RWPE1 (cell line): ENCODE measurements at places on chromosomes 12 and 14.

- no peak for DNase-seq
Observed at GRCh38 chr12:16323010-16323409, 24.4 kb upstream of the MGST1 start.

DNA sequence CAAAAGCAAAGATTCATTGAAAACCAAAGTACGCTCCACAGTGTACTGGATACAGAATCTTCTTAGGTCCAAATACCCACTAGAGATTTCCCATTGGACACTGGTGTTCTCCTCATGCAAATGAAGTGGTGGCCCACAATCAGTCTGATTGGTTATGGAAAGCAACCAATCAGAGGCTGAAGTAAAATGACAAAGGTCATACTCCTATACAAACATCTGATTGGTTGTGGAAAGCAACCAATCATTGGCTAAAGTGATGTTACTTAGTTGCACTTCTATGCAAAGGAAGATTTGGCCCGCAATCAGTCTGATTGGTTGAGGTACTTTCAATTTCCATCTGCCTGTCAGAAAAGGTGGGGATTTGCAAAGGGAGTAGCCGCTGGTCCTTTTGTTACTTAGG lies 1.3 kb upstream of the WASHC3 start:
- no peak for DNase-seq

- no peak for DNase-seq
Observed at GRCh38 chr12:70960484-70960883, 39.9 kb upstream of the PTPRR start.

GRCh38 chr14:23449314-23449713 lies 13.9 kb upstream of the MYH7 start:
- DNase-seq = no peak

- DNase-seq = no peak
Observed at GRCh38 chr14:71675900-71676287, 256.3 kb upstream of the RGS6 start.

DNA sequence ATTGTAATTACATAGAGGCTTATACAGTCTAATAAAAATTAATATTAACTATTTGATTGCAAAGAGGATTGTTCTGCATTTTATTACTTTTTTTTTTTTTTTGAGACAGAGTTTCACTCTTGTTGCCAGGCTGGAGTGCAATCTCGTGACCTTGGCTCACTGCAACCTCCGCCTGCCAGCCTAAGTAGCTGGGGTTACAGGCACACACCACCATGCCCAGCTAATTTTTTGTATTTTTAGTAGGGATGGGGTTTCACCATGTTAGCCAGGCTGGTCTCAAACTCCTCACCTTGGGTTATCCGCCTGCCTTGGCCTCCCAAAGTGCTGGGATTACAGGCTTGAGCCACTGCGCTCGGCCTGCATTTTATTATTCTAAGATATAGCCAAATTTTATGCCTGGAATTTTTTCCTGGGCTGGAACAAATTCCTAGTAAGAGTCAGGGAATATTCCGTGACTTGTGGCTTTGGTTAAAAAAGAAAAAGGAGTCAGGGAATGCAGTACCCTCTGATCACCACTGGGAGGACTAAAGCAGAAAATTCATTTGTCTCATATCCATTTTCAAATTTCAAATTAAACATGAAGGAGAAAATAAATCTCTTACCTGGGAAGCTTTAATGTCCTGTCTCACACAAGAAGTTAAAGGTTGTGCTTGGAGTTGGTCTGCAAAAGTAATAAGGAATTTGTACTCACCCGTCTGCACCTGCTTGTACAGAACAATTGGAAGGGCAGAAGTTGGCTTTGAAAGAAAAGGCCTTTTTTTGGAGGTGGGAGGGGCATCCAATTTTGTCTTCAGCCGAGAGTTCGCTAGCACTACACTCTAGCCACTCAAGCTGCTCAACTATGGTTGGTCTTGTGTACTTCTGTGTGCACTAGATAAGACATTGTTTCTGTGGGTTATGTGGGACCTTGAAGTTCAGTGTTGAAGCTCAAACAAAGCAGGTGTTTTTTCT lies 8.7 kb downstream of the MARK3 start:
- DNase-seq = no peak

DNA sequence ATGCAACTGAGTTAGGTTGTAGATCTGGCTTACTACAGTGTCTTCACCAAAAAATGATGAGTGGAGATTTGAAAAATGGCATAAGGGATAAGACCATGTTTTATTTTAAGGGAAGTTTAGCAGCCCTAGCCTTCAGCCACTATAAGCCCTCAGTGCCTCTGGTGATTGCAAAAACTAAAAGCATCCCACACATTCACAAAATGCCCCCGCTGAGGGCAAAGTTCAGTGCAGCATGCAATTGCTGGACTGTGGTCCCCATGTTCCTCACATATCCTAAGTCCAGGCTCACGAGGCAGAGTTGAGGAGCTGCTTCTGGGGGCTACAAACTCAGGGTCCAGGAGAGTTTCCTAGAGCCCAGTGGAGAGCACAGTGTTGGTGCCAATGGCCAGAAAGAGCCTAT lies 29.6 kb upstream of the NCOR2 start:
- DNase-seq = no peak

GRCh38 chr12:126389220-126389841 lies 1324.1 kb downstream of the AACS start:
- peak; percentile 17 for DNase-seq

- DNase-seq = no peak
Observed at GRCh38 chr14:96264853-96265252, 8.8 kb downstream of the BDKRB1 start.

DNA sequence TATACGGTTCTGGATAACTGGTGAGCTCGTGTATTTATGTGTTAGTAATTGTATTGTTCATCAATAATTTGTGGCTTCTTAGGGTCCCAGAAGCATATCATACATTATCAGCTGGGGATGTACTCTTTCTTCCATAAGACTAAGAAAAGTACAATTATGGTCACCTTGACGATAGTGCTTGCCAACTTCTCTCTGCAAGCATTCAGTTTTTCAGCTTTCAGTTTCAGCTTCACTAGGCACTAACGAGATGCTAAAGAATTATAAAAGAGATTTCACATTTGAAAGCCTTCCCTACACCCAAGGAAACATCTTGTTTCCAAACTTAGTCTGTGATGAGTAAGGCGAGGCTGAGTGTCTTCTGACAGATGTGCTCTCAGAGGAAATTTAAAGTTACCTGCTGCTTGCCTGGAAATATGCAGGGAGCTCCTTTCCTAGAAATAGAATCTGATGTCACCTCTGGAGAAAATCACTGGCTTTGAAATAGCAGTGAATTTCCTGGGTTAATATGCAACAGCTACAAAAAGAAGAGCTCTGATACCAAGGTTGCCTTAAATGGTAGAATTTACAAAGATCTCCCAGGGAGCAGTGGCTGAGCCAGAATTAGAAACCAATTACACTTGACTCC lies 1419.9 kb upstream of the TMEM132C start:
- DNase-seq = no peak

GRCh38 chr14:43591776-43592175 lies 915.3 kb downstream of the FSCB start:
- DNase-seq = no peak

DNA sequence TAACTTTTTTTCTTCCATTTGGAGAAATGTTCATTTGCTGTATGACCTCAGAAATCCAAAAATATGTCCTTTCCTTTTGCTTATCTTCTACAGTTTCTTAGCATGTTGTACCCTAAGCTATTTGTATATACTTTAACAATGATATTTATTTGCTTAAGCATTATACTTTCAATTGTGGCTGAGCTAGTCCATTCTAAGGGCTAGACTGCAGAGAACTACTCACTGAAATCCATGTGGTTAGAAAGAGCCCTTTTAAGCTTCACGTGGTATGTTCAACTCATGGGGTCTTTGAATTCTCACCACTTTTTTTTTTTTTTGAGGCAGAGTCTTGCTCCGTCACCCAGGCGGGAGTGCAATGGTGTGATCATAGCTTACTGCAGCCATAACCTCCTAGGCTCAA lies 122.5 kb downstream of the HMGA2 start:
- DNase-seq = no peak

- DNase-seq = no peak
Observed at GRCh38 chr12:14892726-14893505, 7.3 kb upstream of the MGP start.

DNA sequence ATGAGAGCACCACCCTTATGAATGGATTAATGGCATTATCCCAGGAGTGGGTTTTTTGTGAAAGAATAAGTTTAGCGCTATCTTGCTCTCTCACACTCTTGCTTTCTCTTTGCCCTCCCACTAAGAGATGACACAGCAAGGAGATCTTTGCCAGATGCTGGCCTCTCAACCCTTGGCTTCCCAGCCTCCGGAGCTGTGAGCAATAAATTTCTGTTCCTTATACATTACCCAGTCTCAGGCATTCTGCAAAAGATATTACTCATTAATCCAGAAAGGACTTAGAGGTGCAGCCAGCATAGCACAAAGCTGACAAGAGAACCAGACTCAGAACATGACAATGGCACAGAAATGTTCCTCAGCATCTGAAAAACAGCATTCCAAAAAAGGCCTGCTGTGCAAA lies 190.6 kb downstream of the ITPR2 start:
- DNase-seq = no peak

- DNase-seq = no peak
Observed at GRCh38 chr12:3713483-3713882, 39.4 kb downstream of the CRACR2A start.

DNA sequence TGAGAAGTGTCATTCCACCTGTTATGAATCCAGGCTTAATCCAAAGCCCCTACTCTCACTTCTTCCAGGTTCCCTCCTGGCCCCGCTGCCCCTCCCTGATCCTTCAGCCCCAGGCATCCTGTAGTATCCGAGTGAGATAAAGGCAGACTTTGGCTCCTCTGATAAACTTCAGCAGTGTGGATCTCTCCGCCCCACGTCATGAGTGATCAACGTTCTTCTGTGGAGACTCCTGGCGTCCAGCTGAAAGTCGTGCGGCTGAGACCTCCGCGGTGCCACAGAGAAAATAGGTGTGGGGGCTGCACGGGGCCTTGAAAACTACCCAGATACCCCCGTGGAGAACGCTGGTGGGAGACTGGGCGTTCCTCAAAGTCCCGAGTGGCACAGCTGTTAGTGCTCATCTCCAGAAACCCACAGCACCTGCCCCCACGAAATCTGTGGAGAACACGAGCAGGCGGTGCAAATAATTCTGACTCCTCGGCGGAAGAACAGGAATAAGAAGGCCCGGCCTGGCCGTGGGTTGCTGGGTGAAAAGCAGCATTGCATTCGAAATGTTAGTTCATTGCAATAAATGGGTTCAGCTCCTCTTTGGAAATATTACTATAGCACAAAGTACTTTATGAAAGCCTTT lies 180.0 kb upstream of the RGS6 start:
- no peak for DNase-seq

DNA sequence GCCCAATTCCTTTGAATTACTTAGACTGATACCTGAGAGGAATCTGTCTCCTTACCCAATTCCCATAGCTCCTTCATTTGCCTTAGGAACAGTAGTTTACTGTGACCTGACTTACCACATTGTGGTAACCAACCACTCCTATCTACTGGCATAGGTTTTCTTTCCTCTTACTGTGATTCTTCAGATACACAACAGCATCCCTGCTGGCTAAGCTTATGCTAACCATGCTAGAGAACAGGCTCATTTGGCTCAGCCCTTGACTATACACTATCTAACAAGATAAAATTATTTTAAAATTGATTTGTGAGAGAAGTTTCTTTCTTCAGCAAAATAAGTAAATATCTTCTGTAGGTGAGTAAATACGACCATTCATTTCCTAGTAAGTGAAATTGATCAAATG lies 320.4 kb upstream of the DDHD1 start:
- DNase-seq = no peak

DNA sequence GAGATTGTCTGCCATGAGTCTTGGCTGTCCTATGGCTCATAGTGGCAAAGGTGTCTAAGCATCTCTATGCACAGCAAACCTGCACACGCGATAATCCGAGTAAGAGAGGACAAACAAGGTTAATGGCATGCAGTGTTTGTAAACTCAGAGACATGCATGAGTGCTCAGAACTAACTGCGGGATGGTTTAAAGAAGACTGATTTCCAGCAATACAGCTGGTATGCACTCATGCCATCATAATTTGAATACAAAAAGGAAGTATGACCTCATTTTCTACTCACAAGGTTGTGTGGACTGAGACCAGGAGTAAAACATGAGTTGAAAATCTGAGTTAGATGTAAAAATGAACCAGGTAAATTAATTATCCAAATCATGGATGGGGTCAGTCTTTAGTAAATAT lies 16.6 kb upstream of the TCP11L2 start:
- no peak for DNase-seq

- DNase-seq = no peak
Observed at GRCh38 chr14:42001431-42001830, 394.8 kb downstream of the LRFN5 start.

GRCh38 chr12:116366824-116367223 lies 89.3 kb upstream of the MED13L start:
- DNase-seq = no peak

DNA sequence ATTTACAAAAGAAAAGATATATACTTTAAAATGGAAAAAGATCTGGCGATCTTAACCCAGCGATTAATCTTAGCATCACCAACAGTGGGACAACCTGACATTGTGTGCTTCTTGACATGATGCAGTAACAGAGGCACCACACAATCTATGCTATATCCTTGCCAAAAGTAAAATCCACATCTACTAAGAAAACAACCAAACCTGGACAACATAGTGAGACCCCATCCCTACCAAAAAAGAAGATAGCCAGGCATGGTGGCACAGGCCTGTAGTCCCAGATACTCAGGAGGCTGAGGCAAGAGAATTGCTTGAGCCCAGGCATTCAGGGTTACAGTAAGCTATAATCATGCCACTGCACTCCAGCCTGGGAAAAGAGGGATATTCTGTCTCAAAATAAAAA lies 50.5 kb downstream of the SINHCAF start:
- no peak for DNase-seq

DNA sequence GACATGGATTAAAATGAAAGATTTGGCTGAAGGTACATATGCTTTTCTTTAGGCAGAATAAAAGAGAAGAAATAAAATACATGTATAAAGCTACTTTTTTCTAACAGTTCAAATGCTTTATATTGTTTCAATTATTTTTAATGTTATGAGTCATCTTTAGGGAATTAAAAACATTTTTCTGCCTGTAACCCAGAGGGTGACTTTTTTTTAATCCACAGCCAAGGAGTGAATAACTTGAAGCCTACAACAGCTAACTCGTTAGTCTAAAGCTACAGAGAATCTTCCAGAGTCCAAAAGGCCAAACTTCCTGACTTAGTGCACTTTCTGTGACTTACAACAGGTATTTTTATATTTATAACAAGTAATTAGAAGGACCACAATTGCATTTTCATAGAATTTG lies 151.6 kb downstream of the SEC23A start:
- DNase-seq = peak; percentile 12

DNA sequence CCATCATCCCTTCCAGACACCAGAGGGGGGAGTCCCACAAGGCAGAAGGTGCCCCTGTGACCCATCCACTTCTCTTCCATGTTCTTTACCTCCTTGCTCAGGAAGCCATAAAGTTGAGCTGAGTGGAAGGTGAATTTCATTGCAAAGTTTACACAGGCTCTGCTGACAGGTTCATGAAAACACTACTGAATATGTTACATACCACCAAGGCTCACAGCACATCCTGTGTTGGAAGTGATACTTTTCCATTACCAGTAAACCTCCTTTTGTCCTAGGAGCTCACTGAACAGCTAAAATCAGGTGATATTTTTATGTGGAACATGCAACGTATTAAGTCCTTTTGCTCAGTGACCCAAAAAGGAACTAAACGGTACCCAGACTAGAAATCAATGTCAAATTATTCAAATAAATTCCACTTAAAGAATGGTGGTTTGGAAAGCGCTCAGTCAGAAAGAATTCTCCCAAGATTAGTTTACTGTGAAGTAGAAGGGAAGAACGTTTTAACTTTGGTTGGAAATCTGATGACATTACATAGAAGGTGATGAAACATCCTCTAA lies 196.2 kb upstream of the NUDT4 start:
- DNase-seq = no peak

GRCh38 chr14:77131871-77132486 lies 9.6 kb downstream of the ZDHHC22 start:
- DNase-seq = no peak
